ENCODE measurements at places on chromosomes 5 and 9.

DNA sequence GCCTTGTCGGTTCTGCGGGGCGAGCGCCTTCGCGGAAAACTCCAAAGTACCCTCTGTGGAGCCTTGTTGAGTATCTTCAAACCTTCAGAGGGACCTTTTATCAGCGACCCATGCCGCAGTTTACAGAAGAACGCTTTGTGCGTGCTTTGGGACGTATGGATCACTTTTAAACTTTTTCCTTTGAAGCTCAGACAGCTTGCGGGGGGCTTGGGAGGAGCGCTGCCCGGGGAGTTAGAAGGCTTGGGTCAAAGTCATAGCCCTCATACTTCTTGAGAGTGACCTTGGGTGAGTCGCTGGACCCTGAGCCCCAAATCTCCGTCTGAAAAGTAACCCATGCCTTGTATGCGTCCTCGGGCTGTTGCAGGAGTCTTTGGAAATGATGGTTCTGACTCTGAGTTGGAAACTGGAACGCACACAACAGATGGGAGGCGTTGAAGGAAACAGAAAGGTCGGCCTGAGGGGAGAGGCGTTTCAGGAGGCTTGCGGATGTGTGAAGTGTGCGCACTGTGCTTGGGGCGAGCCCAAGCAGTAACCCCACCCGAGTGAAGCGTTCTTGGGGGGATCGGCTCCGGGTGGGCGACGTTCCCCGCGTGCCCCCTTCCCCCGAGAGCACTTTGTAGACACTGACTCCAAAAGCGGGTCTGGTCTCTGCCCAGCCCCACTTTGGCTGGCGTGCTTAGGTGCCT lies 661 bp upstream of the SLC25A51 start:
- DNase-seq: no peak

GRCh38 chr5:126831156-126831555 lies 54.2 kb downstream of the LMNB1 start:
- DNase-seq: no peak

- no peak for DNase-seq
Measured at GRCh38 chr9:32930486-32930885, 70.9 kb downstream of the APTX start.

DNA sequence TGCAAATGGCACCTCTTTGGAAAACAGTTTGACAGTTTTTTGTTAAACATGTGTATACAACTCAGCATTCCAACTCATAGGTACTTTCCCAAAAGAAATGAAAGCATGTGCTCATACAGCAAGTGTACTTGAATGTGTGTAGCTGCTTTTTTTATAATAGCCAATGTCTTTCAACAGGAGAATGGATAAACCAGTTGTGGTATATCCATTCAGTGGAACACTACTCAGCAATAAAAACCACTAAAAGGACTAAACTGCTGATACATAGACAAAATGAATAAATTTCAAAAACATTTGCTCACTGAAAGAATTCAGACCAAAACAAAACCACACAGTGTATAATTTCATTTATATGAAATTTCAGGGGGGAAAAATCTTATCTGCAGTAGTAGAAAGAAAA lies 267.3 kb downstream of the NR2F1-AS1 start:
- DNase-seq: no peak

GRCh38 chr5:102770803-102771202 lies 15.7 kb downstream of the PAM start:
- DNase-seq: no peak

Measured in hippocampal formation (tissue), 2 donors.